ENCODE measurements at places on chromosomes 3 and 15. TPM values are rescaled to one million over a fixed set of nuclear protein-coding genes. Genes with fewer than 3 reads are reported as not detected.

DNA sequence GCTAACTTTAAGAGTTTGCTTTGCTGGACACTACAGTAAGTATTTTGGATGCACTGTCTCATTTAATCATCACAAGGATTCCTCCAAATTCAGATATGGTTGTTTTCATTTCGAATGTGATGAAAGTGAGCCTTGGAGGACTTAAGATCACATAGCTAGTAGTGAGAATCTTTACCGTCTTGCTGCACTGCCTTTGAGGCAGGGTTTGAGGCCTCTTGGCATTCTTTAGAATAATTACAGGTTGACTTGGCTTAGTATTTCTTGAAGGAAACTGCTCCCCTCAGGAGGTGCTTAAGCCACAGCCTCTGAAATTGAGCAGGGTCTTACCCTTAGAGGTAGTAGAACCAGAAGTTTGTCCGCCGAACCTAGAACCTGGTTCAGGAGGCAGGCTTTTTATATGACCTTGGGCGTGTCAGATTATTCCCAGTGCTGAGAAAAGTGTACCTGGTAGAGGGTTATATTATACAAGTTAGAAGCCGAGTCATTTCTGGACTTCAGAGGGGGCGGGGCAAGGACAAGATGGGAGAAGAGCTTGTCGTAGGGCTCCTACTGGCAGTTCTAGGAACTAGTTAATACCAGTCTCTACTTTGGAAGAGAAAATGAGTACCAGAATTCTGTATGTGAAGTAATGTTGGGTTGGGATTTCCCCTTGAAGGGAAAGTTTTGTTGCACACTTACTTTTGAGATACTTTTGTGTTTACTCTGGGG lies 1.1 kb downstream of the TFG start:
- H3K27ac ChIP-seq = peak overlapping the region; percentile 92
- DNase-seq = peak; percentile 62
- peaks cover 44% of the 10 kb centered on the region for H3K36me3 ChIP-seq
- H3K4me1 ChIP-seq = peaks cover 19% of the 10 kb centered on the region
- H3K4me3 ChIP-seq = peak overlapping the region; percentile 83

DNA sequence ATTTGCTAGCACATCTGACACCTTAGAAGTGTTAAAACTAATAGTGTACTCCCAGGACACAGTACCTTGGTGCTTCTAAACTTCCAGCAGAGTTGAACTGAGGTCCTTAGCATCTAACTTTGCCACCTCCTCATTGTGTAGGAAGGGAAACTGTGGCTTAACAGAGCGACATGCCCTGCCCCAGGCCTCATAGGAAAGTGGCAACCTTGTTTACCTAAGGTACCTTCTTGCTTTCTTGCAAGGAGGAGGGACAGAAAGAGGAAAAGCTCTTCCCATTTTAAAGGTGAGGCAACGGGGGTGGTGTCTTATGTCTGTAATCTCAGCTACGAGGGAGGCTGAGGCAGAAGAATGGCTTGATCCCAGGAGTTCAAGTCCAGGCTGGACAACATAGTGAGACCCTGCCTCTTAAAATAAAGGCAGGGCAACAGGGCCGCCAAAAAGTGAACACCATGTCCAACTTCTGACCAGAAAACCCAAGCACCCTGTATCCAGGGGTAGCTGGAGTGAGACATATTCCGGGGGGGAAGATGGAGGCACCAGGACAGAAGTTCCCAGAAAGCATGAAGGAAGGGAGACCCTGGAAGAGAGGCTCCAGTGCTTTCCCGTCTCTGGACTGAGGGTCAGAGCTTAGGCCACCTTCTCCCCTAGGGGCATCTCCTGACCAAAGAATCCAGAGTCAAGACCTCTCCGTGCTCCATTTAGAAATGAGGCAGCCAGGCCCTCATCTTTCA lies 540 bp upstream of the KLHL40 start:
- H3K4me3 ChIP-seq = no peak overlapping the region
- DNase-seq = no peak
- H3K27me3 ChIP-seq = peaks cover 61% of the 10 kb centered on the region

- H3K4me1 ChIP-seq = peaks cover 13% of the 10 kb centered on the region
- H3K27ac ChIP-seq = no peak overlapping the region
- DNase-seq = no peak
- H3K4me3 ChIP-seq = no peak overlapping the region
- H3K27me3 ChIP-seq = no peaks in the 10 kb centered on the region
- H3K36me3 ChIP-seq = peaks cover 22% of the 10 kb centered on the region
Measured at GRCh38 chr15:77487888-77488287, 67.2 kb downstream of the HMG20A start.

DNA sequence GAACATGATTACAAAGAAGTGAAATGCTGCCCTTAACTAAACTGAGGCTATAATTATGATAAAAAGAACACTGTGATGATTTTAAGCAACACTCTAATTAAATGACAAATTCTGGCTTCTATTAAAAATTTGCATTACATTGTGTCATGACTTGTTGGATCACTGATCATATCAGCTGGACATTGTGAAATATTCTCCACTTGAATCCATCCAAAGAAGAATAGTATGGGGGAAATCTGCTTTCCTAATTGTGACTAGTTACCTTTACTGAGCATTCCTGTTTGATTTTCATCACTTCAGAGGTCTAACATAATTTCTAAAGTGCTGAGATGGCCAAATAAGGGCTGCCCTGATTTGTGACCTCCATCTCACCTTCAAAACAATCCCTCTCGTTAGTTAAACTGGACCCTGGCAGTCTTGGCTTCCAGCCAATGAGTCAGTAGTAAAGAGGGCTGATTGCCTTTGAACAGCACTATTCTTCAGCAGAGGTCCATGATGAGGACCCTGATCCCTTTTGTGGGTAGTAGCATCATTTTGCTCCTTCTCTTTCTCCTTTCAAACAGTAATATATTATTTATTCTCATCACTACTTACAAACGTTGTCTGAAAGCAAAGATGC lies 53.5 kb upstream of the LEKR1 start:
- no peaks in the 10 kb centered on the region for H3K36me3 ChIP-seq
- H3K4me1 ChIP-seq = no peaks in the 10 kb centered on the region
- H3K4me3 ChIP-seq = no peak overlapping the region
- DNase-seq = no peak

DNA sequence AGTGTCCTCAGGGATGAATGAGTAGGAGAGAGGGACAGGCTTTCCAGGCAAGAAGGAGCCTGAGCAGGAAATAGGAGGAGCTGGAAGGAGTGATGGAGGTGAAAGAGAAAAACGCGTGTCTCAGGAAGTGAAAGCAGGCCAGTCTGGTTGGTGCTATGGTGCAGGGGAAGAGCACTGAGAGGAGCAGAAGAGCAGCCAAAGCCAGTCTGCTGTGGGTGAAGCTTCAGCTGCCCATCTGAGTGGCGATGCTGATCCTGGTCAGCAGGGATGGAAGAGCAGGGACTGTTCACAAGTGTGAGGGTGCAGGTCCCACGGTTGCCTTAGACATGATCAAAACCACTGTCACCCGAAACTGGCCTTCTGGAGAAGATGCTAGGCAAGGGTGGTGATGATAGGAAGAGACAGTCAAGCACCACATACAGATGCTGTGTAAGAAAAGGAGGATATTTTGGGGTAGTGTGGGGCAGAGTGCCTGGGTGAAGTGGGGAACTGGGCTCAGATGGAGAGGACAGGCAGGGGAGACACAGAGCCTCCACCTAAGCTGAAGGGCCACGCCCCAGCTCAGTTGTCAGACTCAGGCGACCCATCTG lies 5.5 kb upstream of the KY start:
- peaks cover 12% of the 10 kb centered on the region for H3K27me3 ChIP-seq
- H3K4me3 ChIP-seq = no peak overlapping the region
- H3K27ac ChIP-seq = no peak overlapping the region

GRCh38 chr15:86446253-86446640 lies 366.6 kb downstream of the AGBL1 start:
- no peak for DNase-seq
- no peaks in the 10 kb centered on the region for H3K27me3 ChIP-seq
- H3K27ac ChIP-seq = no peak overlapping the region
- no peak overlapping the region for H3K4me3 ChIP-seq

GRCh38 chr3:169477790-169478189 lies 185.7 kb downstream of the MECOM start:
- H3K4me1 ChIP-seq = no peaks in the 10 kb centered on the region
- H3K36me3 ChIP-seq = no peaks in the 10 kb centered on the region
- H3K4me3 ChIP-seq = no peak overlapping the region
- H3K27me3 ChIP-seq = no peaks in the 10 kb centered on the region

- no peaks in the 10 kb centered on the region for H3K36me3 ChIP-seq
- H3K27ac ChIP-seq = no peak overlapping the region
- DNase-seq = no peak
- H3K4me3 ChIP-seq = no peak overlapping the region
- peaks cover 6% of the 10 kb centered on the region for H3K27me3 ChIP-seq
Measured at GRCh38 chr15:99998661-99999101, 265.4 kb upstream of the LYSMD4 start.

DNA sequence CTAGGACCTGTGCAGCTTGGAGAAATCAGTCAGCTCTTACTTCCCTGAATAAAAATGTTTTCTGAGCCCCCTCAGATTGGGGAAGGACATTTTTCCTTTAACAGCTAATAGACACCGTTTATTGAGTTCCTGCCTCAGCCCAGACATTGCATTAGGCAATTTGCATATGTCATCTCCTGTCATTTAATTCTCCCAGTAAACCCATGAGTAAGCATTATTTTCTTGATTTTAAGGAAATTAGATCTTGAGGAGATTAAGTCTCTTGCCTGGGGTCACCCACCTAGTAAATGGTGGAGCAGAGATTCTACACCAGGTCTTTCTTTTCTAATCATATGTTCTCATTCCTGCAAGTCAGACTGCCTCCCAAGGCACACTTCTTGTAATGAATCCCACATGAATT lies 78.5 kb upstream of the SCN5A start:
- H3K4me1 ChIP-seq = peaks cover 37% of the 10 kb centered on the region
- H3K4me3 ChIP-seq = no peak overlapping the region
- H3K36me3 ChIP-seq = no peaks in the 10 kb centered on the region
- no peak for DNase-seq

- H3K4me3 ChIP-seq = peak overlapping the region; percentile 46
- H3K27me3 ChIP-seq = no peaks in the 10 kb centered on the region
- DNase-seq = peak; percentile 100
- peak overlapping the region; percentile 74 for H3K27ac ChIP-seq
- no peaks in the 10 kb centered on the region for H3K36me3 ChIP-seq
Measured at GRCh38 chr15:74598126-74598842, 17.4 kb upstream of the CLK3 start.

DNA sequence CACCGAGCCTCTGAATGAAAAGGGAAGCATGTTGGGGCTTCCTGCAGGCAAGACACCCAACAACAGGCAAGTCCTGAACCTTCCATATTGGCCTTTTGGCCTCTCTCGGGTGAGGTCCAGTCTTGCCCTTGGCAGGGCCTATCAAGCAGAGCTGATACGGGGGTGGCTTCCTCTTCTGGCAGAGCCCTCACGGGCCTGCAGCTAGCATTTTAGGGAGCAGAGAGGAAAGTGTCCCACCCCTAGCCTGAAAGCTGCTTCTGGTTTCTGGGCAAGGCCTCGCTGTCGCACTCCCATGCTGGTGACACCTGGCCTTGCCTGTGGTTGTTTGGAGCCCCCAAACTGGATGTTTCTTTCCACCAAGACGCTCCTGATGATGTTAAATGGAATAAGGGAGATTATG lies 31.8 kb upstream of the CTSH start:
- H3K27ac ChIP-seq = no peak overlapping the region
- H3K27me3 ChIP-seq = no peaks in the 10 kb centered on the region
- H3K4me1 ChIP-seq = no peaks in the 10 kb centered on the region

- H3K4me1 ChIP-seq = no peaks in the 10 kb centered on the region
- H3K27ac ChIP-seq = no peak overlapping the region
- H3K36me3 ChIP-seq = no peaks in the 10 kb centered on the region
- no peaks in the 10 kb centered on the region for H3K27me3 ChIP-seq
Measured at GRCh38 chr3:185318141-185318540, 44.8 kb upstream of the MAP3K13 start.

- peak; percentile 23 for DNase-seq
- peaks cover 7% of the 10 kb centered on the region for H3K4me1 ChIP-seq
- H3K36me3 ChIP-seq = no peaks in the 10 kb centered on the region
- H3K27me3 ChIP-seq = peaks cover 17% of the 10 kb centered on the region
- no peak overlapping the region for H3K27ac ChIP-seq
Measured at GRCh38 chr3:15467227-15468181, 40.1 kb downstream of the EAF1 start.

GRCh38 chr15:38455092-38455491 lies 1.2 kb downstream of the FAM98B start:
- H3K36me3 ChIP-seq = peaks cover 4% of the 10 kb centered on the region
- H3K4me1 ChIP-seq = no peaks in the 10 kb centered on the region
- peak overlapping the region; percentile 86 for H3K4me3 ChIP-seq
- DNase-seq = no peak
- no peaks in the 10 kb centered on the region for H3K27me3 ChIP-seq

DNA sequence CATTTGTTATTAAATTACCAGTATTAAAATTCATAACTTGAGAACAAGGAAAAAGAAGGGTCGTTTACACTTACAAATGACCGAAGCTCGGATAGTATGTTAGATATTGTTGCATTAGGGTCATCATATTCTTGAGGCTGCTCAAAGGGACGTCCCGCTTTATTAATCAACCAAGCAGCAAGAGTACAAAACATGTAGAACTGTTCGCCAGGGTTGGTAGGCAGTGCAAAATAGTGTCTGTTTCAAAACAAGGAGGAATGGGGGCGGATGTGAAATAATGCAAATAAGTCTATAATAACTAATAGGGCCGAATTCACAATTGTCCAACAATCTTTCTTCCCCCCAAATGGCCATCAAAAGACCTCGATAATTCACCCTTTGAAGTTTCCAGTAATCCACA lies 2.9 kb downstream of the IFT57 start:
- no peak overlapping the region for H3K27ac ChIP-seq
- H3K27me3 ChIP-seq = no peaks in the 10 kb centered on the region
- DNase-seq = no peak
- H3K36me3 ChIP-seq = no peaks in the 10 kb centered on the region
- no peak overlapping the region for H3K4me3 ChIP-seq

- H3K27me3 ChIP-seq = 0 out of 2 replicates have a peak, but pooled peaks cover 4% of the 10 kb centered on the region
- no peaks in the 10 kb centered on the region for H3K36me3 ChIP-seq
- no peak for DNase-seq
- H3K27ac ChIP-seq = no peak overlapping the region
- H3K4me3 ChIP-seq = no peak overlapping the region
Measured at GRCh38 chr15:79408041-79408440, 24.1 kb upstream of the MINAR1 start.

DNA sequence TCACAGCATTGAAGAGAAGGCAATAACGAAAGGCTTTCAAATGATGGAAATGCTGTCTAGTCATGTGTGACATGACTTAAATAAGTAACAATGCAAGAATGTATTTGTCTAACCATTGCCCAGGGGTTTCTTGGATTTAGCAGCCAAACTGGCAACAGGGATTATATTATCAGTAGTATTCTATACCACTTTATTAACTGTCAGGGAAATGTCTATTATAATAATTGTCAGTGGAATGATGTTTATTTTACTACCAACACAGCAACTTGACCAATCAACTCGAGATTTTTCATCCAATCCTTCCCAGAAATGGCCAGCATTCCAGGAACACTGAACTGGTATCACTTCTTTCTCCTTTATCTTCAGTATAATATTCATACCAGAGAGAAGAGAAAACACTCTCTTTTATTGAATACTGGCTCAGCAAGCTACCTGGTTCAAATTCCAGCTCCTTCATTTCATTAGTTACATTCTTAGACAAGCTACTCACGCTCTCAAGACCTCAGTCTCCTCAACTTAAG lies 66.2 kb downstream of the FOXP1 start:
- DNase-seq = no peak
- H3K27ac ChIP-seq = no peak overlapping the region
- 0 out of 3 replicates have a peak, but pooled peaks cover 2% of the 10 kb centered on the region for H3K36me3 ChIP-seq

The KY gene
- not detected for total RNA-seq

The SYNPR gene
- total RNA-seq = not detected

The PTPRG gene
- total RNA-seq = 0.16 TPM

The FEZF2 gene
- total RNA-seq = not detected

The CLRN1 gene
- not detected for total RNA-seq
